ENCODE measurements at places on chromosomes 6 and 20.

GRCh38 chr6:26030716-26031115, 56.5 kb upstream of the HFE start:
- DNase-seq, result peak; percentile 15

DNA sequence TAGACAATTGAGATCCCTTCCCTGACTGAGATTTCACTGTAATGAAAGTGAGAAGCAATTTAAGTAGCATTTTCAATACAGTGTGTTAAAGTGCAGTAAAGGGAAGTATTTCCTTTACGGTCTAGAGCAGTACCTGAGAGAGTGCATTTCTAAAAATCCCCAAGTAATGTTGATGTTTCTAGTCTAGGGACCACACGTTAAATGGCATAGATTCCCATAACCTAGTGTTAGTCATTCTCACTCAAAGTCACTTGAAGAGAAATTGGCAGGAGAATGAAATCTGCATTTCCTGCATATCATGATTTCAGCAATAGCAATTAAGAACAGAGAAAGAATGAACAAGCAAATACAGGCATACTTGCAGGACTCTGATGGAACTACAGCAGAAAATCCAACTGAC, 67.9 kb downstream of the CGA start:
- DNase-seq, result peak; percentile 1

DNA sequence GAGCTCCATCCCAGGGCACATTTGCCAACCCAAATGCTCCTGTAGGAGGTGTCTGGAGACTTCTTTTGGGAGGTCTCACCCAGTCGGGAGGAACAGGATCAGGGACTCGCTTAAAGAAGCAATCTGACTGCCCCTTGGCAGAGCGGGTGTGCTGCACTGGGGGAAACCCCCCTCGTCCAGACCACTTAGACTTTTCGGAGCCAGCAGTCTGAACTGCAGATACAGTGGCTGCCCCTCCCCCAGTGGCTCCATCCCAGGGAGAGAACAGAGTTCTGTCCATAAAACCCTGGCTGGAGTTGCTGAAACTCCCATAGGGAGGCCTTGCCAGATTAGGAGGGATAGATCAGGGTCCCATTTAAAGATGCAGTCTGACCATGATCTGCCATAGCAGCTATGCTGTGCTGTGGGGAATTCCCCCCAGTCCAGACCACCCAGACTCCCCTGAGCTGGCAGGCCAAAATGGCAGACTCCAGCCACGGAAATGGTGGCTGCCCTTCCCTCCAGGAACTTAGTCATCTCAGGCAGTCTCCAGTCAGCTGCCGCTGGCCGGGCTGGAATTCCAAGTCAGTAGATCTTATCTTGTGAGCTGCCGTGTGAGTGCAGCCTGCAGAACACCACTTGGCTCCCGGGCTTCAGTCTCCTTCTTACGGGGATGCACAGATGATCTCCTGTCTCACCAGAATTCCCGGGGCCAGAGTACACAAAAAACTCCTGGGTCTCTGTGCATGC, 278.1 kb upstream of the SASH1 start:
- DNase-seq, result no peak

GRCh38 chr6:142845624-142846458, 99.1 kb downstream of the HIVEP2 start:
- peak; percentile 80 for DNase-seq

GRCh38 chr6:138289739-138290138, 71.4 kb upstream of the PBOV1 start:
- DNase-seq, result no peak

DNA sequence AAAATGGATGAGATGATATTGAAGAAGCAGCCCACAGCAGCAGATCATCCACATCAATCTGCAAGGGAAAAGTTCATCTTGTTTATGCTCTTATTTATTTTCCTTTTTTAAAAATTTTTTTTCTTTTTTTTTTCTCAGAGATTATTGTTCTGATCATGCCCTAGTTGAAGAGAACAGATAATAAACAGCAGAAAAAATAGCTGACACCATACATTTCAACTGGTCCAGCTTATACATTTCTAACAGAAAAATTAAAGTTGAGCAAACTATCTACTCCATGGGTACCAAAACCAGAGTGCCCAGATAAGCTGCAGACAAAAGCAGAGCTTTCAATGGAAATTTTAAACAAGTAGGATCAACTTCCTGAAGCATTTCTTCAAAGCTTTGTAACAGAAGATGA, 9.3 kb downstream of the KIAA0319 start:
- DNase-seq, result no peak

DNA sequence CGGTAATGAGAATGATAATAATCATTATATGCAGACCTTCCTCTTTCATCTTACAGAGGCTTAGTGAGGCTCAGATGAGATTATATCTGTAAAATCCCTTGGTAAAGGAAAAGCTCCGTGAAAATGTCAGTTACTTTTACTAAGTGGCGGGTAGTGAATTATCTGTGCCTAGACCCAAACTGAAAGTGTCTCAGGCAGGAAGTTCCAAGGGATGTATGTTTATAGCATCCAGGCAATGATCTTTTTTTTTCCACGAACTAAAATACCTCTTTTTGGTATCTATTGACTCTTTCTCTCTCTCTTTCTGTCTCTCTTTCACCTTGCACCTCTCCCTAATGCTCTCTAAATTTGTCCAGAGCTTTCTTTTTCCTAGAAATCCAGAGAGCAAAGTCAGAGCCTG, 5.0 kb downstream of the TCF21 start:
- no peak for DNase-seq

DNA sequence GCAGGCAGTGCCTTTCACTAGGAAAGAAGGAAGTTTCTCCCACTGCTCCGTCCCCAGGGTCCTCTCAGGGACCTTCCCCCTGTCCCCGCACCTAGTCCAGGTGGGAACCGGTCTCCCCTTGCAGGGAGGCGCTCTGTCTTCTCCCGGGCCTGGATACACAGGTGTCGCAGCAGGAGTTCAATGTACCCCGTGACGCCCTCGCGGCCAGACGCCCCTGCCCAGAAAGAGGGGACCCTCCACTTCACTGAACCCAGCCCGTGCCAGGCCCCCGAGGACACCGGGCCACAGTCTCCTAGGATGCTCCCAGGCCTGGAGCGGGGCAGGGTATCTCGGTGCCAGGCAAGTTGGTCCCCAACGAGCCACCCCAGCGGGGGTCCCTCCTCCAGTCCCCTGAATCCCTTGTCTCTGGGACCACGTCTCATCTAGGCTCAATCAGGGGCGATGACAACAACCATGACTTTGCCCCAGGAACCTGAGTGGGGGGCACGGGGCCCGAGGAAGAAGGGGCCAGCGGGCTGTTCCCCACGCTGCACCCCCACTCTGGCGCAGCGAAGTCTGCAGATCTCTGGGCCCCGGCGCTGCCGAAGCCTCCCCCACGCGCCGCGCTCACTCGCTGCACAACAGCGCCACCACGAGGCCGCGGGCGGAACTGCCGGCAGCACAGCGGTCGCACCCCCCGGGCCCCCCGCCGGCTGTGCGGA, 103.0 kb downstream of the EDN3 start:
- no peak for DNase-seq

- no peak for DNase-seq
Observed at GRCh38 chr6:138115201-138115600, 8.0 kb upstream of the PERP start.

GRCh38 chr6:75759207-75759606, 10.2 kb downstream of the MYO6 start:
- no peak for DNase-seq

DNA sequence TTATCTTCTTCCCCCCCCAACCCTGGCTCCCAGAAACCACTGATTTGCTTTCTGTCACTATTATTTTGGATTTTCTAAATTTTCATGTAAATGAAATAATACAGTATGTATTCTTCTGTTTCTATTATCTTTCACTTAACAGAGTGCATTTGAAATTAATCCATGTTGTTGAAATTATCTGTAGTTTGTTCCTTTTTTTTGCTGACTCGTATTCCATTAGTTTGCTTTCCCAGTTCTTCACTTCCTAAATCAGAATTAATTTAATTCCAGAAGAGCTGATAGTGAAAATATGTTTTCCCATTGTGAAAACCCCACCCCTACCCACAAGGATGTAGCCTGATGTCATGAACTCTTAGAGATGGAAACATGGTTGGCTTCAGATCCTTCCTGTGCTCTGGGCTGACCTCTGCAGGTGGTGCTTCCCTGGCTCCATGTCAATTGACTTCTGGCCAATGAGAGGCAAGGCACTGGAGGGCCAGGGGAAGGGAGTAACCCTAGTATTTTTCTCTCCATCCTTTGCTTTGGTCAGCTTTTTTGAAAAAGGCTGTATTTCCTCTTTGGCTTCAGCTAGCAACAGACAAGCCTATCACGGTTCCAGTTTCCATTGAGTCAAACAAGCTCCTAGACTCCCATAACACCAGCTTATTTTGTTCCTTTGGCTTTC, 244.4 kb upstream of the HSF2 start:
- DNase-seq, result peak; percentile 8

DNA sequence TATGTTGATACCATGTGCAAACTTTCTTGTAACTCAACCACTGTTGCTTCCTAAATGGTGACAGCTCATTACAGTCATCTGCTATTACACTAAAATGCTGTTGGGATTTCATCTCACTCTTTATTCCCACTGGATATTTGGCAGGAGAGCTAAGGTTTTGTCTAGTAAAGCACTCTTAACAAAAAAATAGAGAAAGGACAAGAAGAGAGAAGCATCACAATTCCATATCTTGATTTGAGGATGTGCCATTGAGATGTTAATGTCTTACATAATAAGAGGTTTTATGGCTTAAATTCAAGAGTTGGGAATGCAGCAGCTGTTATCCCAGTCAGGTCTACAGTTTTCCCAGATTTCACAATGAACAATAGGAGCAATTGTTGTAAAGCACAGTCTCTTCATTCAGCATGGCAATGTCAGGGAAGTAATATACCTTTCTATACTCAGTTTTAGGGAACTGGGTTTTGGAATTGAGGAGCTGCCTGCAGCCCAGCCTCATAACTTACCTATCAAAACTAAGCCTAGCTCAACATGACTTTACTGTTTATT, 134.9 kb downstream of the ISM1 start:
- no peak for DNase-seq

DNA sequence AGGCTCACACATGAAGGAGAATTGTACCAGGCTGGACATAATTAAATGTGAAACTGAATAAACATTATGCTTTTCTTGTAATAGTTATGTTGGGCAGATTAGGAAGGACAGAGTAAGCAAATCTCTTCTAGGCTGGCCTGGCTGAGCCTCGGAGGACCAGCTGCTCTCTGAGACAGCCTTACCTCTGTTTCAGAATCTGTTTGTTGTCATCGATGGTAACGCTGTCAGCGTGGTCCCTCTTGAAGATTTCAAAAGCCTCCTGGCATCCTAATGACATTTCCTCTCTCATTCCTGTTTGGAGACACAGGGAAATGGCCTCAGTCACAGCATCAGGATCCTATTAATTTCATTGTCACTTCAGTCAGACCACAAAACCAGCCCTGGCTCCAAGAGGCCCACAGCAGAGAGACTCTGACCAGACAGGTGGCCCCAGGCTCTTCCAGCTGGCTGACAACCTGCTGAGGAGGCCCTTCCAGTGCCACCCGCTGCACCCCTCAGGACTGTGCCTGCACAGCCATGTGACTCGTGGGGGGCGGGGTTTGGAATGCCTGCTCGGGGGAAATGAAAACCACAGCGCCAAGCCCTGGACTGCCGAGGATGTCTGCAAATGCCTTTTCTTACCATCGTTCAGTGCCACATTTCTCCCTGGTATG, 108.5 kb upstream of the KCNK16 start:
- no peak for DNase-seq

- no peak for DNase-seq
Observed at GRCh38 chr6:63783096-63783495, 147.5 kb downstream of the PHF3 start.

GRCh38 chr6:37936906-37937305, 117.4 kb downstream of the ZFAND3 start:
- no peak for DNase-seq

DNA sequence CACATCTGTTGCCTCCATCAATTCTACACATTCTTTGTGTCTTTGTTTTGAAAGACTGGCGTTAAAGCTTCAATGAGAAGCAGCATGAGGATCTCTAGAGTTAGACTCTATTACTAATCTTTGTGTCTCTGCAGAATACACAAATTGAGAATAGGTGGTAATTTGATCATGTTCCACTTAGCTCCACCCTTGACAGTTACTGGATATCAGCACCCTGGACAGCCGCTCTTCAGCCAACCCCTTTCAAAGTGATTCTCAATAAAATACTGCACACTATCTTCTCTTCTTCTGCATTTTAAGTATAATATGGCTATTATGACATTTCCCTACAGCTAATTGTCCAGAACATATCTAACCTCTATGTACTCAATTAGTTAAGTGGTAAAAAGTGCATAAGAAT, 54.3 kb upstream of the CNR1 start:
- peak; percentile 25 for DNase-seq

DNA sequence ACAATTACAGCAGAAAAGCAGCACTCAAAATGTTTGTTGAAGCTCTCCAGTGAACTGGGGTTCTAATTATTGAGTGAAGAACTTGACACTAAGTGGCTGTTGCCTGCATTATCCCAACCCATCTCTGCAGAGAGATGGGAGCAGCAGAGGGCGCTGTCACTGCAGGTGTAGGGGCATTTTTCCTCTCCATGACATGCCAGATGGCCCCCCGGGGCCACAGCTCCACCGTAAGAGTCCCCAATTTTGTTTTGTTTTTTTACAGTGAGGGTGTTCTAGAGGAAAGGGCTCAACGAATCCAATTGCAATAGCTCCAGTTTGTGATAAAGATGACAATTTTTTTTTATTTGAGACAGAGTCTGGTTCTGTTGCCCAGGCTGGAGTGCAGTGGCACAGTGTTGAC, 1.9 kb upstream of the FUCA2 start:
- no peak for DNase-seq

GRCh38 chr6:56040223-56040622, 164.8 kb upstream of the BMP5 start:
- peak; percentile 80 for DNase-seq

- no peak for DNase-seq
Observed at GRCh38 chr6:90024633-90025032, 130.4 kb downstream of the GJA10 start.

- DNase-seq, result peak; percentile 26
Observed at GRCh38 chr6:11592294-11592906, 54.9 kb downstream of the TMEM170B start.

DNA sequence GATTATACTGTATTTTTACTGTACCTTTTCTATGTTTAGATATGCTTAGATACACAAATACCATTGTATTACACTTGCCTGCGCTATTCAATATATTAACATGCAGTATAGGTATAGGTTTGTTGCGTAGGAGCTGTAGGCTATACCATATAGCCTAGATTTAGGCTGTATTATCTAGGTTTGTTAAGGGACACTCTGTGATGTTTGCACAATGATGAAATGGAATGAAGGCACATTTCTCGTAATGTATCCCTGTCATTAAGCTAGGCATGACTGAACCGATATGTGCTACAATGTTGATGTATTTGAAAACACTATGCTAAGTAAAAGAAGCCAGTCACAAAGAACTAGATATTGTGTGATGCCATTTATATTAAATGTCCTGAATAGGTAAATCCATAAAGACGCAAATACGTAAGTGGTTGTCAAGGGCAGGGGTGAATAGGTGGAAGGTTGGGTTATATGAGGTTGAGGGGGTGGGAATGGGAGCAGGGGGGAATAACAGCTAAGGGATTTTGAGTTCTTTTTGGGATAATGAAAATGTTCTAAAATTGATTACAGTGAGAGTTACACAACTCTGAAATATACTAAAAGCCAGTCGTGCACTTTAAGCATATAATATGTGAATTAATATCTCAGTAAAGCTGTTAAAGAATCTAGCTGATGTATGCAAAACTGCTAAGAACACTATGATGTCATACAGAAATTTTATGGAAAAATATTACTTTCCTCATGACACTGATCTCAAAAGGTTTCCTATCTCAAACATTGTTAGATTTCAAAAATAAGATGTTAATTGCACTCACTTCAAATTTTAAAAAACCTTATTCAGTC, 97.4 kb downstream of the NCOA3 start:
- no peak for DNase-seq

Measured in fibroblast of mammary gland (primary cell).